SK-N-DZ (cell line): ENCODE measurements at places on chromosomes 4 and X.

DNA sequence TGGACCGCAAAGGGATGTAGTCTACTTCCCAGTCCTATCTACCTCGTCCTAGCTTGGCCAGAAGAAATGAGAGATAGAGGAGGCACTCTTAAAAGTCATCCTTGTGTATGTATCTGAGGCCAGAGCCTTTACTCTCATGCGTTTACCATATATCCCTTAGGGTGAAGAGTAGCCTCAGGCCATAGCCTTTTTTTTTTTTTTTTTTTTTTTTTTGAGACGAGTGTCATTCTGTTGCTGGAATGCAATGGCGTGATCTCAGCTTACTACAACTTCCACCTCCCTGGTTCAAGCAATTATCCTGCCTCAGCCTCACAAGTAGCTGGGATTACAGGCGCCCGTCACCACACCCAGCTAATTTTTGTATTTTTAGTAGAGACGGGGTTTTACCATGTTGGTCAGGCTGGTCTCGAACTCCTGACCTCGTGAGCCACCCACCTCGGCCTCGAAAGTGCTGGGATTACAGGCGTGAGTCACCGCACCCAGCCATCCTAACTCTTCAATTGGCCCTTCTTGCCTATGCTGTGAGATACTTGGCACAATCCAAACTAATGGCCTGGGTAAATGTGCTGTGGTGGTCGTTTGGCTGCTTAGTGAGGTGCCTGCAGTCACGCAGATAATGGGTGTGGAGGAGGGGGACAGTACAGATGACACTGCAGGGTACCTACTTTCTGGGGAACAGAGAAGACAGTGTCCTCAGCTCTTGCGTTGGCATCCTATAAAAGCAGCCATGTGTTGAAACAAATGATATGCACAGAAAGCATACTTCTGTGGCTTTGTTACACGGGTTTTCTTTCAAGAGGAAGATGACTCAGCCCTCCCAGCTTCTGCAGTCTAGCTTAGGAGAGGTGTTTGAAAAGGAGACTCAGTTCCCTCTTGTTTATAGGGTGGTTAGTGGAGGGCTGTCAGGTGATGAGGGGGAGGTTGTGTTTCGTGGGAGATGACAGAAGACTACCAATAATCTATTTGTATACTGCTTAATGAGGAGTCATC lies 10.4 kb upstream of the DGAT2L6 start:
- DNase-seq = no peak

GRCh38 chr4:8152090-8152864 lies 6.3 kb downstream of the ABLIM2 start:
- DNase-seq = no peak

GRCh38 chrX:31132821-31133241 lies 61.0 kb upstream of the FTHL17 start:
- peak; percentile 40 for DNase-seq

- DNase-seq = no peak
Measured at GRCh38 chr4:179719766-179720450, 2277.7 kb upstream of the AGA start.

GRCh38 chrX:20263474-20263873 lies 3.2 kb downstream of the RPS6KA3 start:
- DNase-seq = no peak

DNA sequence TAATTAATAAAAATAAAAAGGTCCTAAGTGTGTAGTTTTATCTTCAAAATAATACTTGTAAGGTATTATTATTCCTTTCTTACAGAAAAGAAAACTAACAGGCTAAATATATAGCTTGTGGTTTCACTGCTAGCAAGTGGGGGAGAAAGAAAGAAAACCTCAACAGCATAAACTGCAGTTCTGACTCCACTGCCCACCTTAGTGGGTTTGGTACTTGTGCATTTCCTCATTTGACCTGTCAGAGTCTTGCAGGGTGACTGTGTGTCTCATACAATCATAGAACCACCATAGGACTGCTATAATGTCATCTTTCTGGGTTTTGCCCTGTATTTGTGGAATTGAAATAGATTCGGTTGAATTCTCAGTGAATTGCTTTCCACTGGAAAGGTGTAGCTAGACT lies 94.7 kb upstream of the PUDP start:
- DNase-seq = no peak

- no peak for DNase-seq
Measured at GRCh38 chr4:36282503-36283030, 1.2 kb downstream of the DTHD1 start.

DNA sequence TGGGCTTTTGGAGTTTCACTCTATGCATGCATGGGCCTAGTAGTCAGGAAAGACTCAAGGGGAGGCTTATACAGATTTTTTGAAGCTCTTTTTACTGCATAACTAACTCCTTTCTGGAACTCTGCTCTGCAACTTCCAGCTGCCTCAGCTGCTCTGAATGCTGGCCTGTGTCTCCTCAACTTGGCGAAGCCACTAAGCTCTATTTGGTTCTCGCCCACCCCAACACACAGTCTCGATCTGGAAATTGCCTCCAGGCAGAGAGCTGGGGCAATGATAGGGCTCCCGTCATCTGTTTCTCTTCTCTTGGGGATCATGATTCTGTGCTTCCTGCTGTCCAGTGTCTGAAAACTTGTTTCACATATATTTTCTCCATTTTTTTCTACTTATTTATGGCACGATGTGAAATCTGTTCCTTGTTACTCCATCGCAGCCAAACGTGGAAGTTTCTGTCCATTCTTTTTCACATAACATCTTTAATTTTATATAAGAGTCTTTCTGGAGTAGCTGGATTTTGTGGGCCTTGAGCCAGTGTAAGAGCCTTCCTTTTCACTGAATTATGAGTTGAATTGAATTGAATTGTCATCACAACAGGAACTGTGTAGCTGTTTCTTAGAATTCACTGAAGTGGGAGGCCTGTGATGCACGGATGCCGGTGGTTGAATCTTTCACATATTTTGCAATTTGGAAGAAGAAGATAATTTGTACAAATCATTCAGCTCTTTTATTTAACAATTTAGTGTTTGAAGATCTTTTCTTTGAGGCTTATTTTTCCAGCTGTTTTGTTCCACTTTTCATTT lies 9.0 kb downstream of the ZNF275 start:
- DNase-seq = no peak

DNA sequence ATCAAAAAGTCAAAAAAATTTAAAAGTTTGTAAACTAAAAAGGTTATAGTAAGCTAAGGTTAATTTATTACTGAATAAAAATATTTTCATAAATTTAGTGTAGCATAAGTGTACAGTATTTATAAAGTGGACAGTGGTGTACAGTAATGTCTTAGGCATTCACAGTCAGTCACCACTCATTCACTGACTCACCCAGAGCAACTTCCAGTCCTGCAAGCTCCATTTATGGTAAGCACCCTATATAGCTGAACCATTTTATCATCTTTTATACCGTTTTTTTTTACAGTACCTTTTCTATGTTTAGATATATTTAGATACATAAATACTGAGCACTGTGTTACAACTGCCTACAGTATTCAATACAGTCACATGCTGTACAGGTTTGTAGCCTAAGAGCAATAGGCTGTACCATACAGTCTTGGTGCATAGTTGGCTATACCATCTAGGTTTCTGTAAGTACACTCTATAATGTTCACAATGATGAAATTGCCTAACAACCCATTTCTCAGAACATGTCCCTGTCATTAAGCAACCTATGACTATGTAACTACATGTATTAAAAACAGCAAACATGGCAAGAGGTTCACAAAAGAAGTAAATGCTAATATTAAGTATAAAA lies 18.6 kb downstream of the ACSL4 start:
- DNase-seq = no peak

DNA sequence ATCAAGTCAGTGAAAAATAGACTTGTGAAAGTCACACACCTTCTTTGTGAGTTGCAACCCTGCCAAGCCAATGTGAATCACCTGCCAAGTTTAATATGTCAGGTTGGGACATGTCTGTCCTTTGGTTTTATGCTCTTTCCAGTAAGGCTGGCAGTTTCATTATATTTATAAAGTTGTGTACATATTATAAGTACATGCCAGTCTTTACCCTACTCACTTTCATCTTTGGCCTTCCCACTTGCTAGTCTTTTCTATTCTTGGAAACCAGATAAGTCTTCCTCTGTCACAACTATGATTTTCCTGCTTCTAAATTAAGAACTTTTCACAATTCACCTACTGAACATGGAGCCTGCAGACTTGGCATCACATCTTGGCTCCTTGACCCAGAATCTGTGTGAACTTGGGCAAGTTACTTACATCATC lies 680.7 kb upstream of the BOD1L1 start:
- no peak for DNase-seq

DNA sequence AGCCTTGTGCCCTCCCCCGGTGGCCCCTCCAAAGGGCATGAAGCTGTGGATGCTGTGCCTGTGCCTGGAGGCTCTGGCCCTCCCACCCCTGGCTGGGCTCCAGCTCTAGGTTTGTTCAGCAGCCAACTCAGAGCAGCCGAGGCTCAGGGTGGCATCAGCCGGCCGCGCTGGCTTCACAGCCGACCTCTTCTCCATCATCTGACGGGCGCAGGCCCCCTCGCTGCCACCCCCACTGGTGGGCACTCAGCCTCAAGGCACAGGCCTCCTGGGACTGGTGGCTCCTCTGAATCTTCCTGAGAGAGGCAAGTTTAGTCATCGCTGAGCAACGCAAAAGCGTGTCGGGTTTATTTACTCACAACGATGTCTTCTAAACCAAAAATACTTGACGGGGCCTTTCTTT lies 46.0 kb downstream of the PCGF3 start:
- no peak for DNase-seq

DNA sequence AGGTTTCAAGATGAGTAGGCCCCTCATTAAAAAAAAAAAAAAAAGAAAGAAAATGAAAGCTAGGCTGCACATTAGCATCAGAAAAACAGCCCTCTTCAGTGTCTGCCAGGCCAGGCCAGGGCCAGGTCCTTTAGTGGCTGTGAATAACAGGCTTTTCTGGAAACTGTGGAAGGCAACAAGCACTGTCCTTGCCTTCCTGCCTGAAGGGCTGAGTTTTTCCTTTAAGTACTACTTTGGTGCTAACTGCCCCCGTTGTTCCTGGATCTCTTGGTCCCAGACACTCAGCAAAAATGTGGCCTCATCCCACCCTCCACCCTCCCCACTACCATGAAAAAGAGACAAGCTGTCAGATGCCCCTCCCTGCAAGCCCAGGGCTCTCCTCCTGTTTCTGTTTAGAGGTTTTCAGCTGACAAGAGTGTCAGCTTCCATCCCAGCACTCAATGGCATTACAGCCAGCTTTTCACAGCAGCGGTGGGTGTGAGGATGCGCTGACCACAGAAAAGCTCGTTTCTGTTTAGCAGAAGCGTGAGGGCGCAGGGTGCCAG lies 174.2 kb downstream of the NHS start:
- no peak for DNase-seq

- DNase-seq = no peak
Measured at GRCh38 chrX:16743604-16744325, 24.4 kb downstream of the SYAP1 start.

GRCh38 chr4:84847978-84848377 lies 118.5 kb downstream of the WDFY3 start:
- no peak for DNase-seq

DNA sequence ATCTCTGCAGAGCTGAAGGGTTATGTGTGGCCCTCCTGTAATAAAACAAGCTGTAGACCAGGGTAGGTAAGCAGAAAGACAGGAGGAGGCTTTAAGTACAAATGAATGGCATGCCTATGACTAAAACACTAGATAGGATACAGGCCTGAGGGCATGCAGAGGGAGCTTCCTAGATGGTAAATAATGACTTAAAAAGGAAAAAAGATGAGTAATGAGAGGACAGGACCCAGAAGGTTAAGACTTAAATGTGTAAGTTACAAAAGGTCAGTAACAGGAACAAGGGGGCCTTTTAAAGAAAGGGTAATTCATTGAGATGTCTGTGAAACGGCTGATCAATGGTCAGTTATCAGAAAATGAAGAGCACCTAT lies 194.8 kb downstream of the SOWAHB start:
- DNase-seq = no peak

GRCh38 chr4:163063891-163064290 lies 102.8 kb downstream of the NAF1 start:
- DNase-seq = no peak

- no peak for DNase-seq
Measured at GRCh38 chrX:10577853-10578252, 42.5 kb downstream of the MID1 start.
